ENCODE measurements at places on chromosomes 3 and 15.

DNA sequence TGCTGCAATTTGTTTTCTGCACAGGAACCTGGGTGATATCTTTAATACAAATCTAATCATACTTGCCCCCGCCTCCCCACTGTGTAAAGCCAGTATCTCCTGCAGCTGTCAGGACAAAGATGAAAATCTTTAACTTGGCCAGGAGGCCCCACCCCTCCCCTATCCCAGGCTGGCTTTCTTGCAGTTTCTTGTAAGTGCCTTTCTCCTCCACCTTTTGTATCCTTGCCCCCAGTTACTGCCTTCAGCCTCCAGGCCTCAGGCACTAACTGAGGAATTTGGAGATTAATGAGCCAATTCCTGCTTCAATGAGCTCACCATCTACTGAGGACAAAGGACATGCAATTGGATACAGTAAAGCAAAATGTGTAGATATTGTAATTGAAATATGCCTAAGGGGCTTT is 6.5 kb downstream of the GCSAM start:
- DNase-seq = no peak

GRCh38 chr3:174949523-174949922 is 90.4 kb downstream of the NAALADL2 start:
- no peak for DNase-seq

DNA sequence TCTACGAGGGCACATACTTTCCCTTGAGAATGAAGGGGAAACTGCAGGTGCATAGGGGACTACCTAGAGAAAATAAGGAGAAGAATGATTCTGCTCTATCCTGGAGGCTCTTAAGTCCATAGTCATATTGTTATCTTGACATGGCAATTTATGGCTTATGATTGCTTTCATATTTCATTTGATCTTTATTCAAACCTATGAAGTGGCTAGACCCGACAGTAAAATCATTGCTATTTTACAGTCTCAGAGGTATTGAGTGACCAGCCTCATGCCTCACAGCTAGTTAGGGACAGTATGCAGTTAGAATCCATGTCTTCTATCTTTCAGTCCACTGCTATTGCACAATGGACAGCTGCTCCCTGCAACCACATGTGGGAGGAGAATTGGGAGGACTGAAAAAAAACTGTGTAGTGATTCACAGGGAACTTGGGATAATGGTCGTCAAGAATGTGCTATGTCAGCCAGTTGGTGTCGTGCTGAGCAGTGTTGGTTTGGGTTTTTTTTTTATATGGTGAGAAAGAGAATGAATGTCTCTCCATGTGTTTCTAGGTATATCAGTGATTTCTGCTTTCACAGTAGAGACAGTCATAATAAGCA is 63.2 kb upstream of the SPPL2A start:
- DNase-seq = no peak

- peak; percentile 45 for DNase-seq
Measured at GRCh38 chr15:25903024-25903581, 40.0 kb upstream of the ATP10A start.

DNA sequence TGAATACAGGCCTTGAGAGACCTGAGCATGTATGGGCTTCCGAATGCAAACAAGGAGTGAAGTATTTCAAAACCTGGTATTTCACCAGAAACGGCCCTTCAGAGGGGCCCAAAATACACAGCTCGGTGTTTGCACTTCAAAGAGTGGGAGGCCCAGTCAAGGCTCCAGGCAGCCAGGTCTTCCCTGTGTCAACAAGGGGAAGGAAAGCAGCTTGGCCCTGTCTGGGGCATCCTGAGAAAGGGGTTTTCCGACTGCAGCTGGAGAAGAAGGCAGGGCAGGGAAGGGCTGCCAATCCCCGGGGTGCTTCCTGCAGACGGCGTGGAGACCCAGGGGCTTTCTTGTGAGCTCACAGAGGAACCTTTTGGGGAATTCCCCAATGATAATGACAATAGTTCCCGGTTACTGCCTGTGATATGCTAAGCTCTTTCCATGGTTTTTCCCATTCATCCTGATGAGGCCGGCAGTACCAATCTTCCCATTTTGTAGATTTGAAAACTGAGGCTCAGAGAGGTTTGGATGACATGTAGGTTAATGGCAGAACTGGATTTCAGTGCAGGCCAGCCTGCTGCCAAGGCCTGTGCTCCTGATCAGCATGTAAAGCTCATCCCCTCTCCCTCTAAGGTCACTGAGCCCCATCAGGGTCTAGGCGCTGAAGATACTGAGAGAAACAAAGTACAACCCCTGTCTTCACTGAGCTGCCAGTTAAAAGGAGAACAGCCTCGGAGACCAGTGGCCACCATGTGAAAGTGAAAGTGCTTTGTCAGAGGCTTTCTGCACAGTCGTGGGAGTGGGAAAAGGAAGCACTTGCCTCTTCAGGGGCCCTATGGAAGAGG is 43.0 kb upstream of the TLE3 start:
- DNase-seq = no peak

Measured in activated naive CD8-positive, alpha-beta T cell treated with anti-CD3 and anti-CD28 coated beads, Interleukin-2, amount 10 ng/mL, durations not matched to agents 7 days and 5 days (primary cell).